ENCODE measurements at places on chromosomes 6 and 20.

DNA sequence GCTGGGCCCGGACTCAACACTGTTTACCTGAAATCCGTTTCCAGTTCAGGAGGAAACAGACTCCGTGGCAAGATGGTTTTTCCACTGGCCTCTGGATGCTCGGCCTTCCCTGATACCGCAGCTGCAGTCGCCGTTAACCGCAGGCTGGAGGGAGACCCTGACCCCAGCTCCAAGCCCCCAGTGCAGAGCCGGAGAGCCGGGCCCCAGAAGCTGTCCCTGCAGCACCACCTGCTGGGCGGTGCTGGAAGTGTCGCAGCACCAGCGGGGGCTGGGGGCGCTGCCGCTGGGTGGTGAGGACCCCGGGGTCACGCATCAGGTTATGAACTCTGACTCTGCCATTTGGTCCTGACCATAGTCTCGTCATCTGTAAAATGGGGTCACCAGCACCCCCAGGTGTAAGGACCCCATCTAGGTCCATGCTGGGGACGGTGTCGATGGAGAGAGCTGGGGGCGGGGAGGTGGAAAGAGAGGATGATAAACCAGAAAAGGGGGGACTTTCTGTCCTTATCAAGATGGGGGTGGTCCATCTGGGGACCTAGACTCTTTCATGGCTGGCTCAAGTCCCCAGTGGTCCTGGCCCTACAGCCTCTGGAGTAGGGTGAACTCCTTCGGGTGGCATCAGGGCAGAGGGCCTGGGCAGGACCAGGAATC lies 20.8 kb upstream of the CHRNA4 start:
- peak; percentile 53 for DNase-seq

- no peak for DNase-seq
These were observed 228.9 kb downstream of the RNGTT start for GRCh38 chr6:88734544-88734943.

DNA sequence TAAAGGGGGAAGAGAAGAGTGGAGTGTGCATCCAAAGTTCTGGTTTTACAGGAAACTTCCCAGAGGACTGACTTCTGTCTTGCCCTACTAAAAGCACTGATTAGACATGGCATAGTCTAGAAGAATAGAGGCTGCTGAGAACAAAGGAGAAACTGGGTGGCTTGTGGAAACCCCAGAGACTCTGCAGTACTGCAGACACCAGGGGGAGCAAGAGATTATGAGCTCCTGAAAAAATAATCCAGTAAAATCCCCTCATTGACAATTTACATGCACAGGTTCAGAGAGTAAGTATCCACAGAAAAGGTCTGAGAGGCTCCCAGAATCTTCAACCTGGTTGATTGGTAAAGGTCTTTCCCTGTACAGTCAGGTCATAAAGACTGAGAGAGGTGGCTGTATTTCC lies 48.7 kb upstream of the CLVS2 start:
- DNase-seq: peak; percentile 39

GRCh38 chr6:125700581-125701353 lies 48.7 kb upstream of the HEY2 start:
- DNase-seq: no peak

- no peak for DNase-seq
These were observed 241.1 kb downstream of the FOXC1 start for GRCh38 chr6:1850840-1851157.
